ENCODE measurements at places on chromosomes 2 and 18.

GRCh38 chr2:158714420-158714819 lies 80.7 kb upstream of the DAPL1 start:
- DNase-seq = no peak

DNA sequence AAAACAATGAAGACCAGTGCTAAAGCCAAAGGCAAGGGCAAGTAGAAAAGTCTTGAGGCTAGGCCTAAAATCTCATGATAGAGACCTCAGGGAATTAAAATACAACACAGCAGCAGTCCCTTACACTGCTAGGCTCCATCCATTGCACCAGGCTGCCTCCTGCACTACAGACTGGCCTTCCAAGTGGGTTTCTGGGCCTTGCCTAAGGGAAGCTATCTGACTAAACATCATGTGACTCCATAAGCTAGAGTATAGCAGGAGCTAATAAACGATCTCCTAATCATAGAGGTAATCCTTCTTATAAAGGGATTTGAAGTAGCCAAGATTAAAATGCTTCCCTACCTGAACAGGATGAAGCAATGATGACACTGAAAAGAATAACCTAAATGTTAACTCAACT lies 77.6 kb upstream of the NFU1 start:
- DNase-seq = no peak

- no peak for DNase-seq
Observed at GRCh38 chr2:19547321-19547720, 188.9 kb upstream of the OSR1 start.

DNA sequence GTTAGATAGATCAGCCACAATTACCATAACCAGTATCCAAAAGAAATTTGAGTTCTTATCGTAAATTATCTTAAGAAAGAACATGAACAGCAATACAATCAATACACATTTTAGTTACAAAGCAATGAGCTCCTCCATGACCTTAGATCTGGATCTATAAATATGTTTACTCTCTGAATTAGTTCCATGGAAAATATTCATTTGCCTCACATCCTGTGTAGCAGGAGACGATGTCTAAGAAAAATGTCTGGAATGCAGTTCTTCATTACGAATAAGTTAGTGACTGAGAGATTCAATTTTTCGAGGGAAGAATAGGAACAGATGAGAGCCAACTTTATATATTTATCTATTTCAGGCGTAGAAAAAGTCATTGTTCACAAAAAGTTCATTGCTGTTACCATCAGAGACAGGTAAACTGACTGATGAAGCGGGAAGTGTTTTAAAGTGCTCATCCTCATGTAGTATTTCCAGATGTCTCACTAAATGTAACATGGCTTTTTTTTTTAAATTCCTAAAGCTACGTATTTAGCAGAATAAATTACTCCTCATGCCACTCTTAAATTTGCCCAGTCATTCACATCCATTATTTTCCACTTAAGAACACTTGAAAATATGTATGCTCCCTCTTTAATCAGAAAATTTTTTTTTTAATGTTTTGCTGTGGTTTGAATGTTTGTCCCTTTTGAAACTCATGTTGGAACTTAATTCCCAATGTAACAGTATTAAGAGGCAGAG lies 106.5 kb upstream of the SCN1A start:
- DNase-seq = no peak

DNA sequence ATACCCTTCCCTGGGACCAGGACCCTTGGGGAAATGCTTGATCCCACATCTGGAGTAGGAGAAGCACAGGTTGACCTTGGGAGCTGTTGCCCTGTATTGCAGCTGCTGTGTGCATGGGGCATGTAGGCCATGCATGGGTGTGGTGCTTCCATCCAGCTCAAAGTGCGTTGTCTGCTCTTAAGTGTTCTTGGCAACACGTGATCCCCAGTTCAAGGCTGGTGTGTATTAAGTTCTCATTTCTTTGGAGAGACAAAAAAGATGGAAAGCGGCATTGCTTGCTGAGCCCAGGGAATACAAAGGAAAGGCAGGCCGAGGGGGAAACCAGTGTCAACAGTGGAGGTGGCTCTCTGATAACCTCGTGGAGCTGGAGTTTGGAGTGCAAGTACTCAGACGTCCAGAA lies 110.7 kb downstream of the RTP5 start:
- no peak for DNase-seq

All from activated CD4-positive, alpha-beta T cell treated with anti-CD3 and anti-CD28 coated beads for 4 hours (primary cell).